Pancreas (tissue), 10 donors: ENCODE measurements at places on chromosomes 2 and 18. TPM values are rescaled to one million over a fixed set of nuclear protein-coding genes. Genes with fewer than 3 reads are reported as not detected.

GNAL gene
- total RNA-seq, result 0.64 TPM

DNA sequence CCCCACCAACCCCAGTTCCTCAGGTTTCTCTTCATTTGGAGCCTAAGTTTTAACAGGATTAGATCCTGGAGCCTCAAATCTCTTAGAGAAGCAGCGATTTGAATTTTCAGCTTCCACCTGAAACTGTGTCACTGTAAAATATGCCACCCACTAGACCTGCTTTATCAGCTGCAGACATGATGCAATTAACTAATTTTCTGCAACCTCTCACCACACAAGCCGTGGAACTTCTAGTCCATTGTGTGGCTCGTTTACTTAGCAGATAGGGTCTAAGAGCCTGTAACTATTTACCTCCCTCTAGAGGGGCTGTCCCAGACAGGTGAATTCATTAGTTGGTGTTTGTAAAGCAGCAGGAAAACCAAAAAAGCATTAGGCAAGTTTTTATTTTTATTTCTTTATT lies 31.6 kb upstream of the FZD5 start:
- H3K27me3 ChIP-seq, result no peaks in the 10 kb centered on the region
- H3K27ac ChIP-seq, result no peak overlapping the region
- no peaks in the 10 kb centered on the region for H3K4me1 ChIP-seq
- no peak overlapping the region for H3K4me3 ChIP-seq
- DNase-seq, result no peak

GRCh38 chr2:95075440-95076132 lies 46.0 kb downstream of the MRPS5 start:
- H3K36me3 ChIP-seq, result no peaks in the 10 kb centered on the region
- H3K4me3 ChIP-seq, result no peak overlapping the region
- H3K4me1 ChIP-seq, result no peaks in the 10 kb centered on the region
- DNase-seq, result no peak
- no peaks in the 10 kb centered on the region for H3K27me3 ChIP-seq
- H3K27ac ChIP-seq, result no peak overlapping the region

PPM1G gene
- 23.6 TPM for total RNA-seq

DNA sequence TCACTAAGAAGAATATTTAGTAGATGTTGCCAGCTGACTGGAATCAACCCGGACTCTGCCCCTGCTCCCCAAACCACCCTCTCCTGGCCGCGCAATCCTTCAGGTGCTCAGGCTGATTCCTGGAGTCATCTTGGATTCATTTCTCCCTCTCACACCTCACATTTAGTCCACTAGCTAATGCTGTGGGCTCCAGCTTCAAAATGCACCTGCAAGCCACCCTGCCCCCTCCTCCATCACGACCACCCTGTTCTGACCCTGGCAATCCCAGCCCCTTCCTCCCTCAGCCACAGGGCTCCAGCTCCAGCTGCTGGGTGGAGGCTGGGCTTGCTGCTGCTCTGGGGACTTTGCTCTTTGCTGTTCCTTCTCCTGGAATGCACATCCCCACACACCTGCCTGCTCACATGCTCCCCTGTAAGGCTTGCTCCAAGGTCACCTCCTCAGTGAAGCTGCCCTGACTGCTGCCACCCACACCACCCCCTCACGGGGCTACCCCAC lies 61.3 kb upstream of the SH3RF3 start:
- H3K36me3 ChIP-seq, result no peaks in the 10 kb centered on the region
- H3K4me1 ChIP-seq, result no peaks in the 10 kb centered on the region
- H3K4me3 ChIP-seq, result no peak overlapping the region
- H3K27me3 ChIP-seq, result no peaks in the 10 kb centered on the region

TNFRSF11A gene
- 2.4 TPM for total RNA-seq

PIEZO2 gene
- 1.1 TPM for total RNA-seq

- DNase-seq, result peak; percentile 81
- H3K4me1 ChIP-seq, result peaks cover 6% of the 10 kb centered on the region
- H3K4me3 ChIP-seq, result peak overlapping the region; percentile 23
These were observed 1.5 kb downstream of the LBX2 start for GRCh38 chr2:74497777-74498499.

DNA sequence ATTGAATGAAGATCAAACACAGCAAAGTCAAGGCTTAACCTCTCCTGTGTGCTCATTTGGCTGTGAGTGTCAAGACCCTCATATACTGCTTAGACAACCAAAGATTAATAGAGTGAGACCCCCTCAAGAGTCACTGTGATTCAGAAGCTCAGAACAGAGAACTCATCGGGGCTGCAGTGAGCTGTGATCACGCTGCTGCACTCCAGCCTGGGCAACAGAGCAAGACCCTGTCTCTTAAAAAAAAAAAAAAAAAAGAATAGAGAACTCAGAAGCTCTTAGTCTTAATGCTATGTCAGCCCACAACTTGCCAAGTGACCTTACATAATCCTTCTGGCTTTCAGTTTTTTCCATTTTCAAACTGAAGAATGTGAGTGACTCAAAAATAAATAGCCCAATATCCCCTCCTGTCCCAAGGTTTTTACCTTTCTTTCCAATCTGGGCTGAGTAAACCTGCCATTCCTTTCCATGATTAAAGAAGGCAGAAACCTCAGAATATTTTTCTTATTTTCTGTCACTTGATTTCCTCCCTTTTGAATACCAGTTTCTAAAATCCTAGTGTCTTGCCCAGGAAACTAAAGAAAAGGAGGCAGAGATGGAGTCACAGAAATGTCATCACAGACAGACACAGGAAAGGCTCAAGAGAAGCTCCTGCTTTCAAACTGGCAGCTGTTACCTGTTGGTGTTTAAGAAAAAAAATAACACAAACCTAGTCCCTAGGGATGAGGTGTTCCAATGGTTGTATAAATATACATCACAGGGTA lies 102.4 kb downstream of the CACNB4 start:
- no peaks in the 10 kb centered on the region for H3K36me3 ChIP-seq
- no peaks in the 10 kb centered on the region for H3K4me1 ChIP-seq
- H3K4me3 ChIP-seq, result no peak overlapping the region
- H3K27me3 ChIP-seq, result no peaks in the 10 kb centered on the region
